ENCODE measurements at places on chromosomes 6 and 20. TPM values are rescaled to one million over a fixed set of nuclear protein-coding genes. Genes with fewer than 3 reads are reported as not detected.

The F13A1 gene
- 4.9 TPM for polyA plus RNA-seq

The ATP9A gene
- 16.2 TPM for polyA plus RNA-seq

The OPN5 gene
- polyA plus RNA-seq: not detected

The NKAIN4 gene
- polyA plus RNA-seq: not detected

The GRIK2 gene
- polyA plus RNA-seq: 0.03 TPM

The TPX2 gene
- 2.6 TPM for polyA plus RNA-seq

The VSTM2L gene
- 0.10 TPM for polyA plus RNA-seq

The FANCE gene
- 15.2 TPM for polyA plus RNA-seq

The PROCR gene
- 5.2 TPM for polyA plus RNA-seq

The HLA-DOA gene
- polyA plus RNA-seq: 0.36 TPM

The CNKSR3 gene
- 1.1 TPM for polyA plus RNA-seq

The CUL7 gene
- polyA plus RNA-seq: 6.0 TPM

The FAM209B gene
- polyA plus RNA-seq: 0.79 TPM

The TULP4 gene
- 3.7 TPM for polyA plus RNA-seq

The NOX3 gene
- not detected for polyA plus RNA-seq

The GTSF1L gene
- polyA plus RNA-seq: not detected

The PDE7B gene
- 2.3 TPM for polyA plus RNA-seq

The RAET1L gene
- 0.07 TPM for polyA plus RNA-seq

The BEND3 gene
- 2.0 TPM for polyA plus RNA-seq

The LPA gene
- not detected for polyA plus RNA-seq

The MAP7 gene
- 0.20 TPM for polyA plus RNA-seq

The TRIM31 gene
- 0.15 TPM for polyA plus RNA-seq

The RRP36 gene
- polyA plus RNA-seq: 39.7 TPM

The SLC29A1 gene
- 39.7 TPM for polyA plus RNA-seq

The GLP1R gene
- polyA plus RNA-seq: not detected

The OR2H2 gene
- polyA plus RNA-seq: not detected

The ISM1 gene
- 0.56 TPM for polyA plus RNA-seq

The OR2J2 gene
- not detected for polyA plus RNA-seq

The NKX2-2 gene
- polyA plus RNA-seq: not detected

The ZSCAN12 gene
- polyA plus RNA-seq: 0.48 TPM

The MYO6 gene
- polyA plus RNA-seq: 0.93 TPM

The GPR6 gene
- not detected for polyA plus RNA-seq

The GSTA3 gene
- not detected for polyA plus RNA-seq

The RALGAPA2 gene
- polyA plus RNA-seq: 12.2 TPM

The IMPG1 gene
- polyA plus RNA-seq: not detected

The SRMS gene
- not detected for polyA plus RNA-seq

The SALL4 gene
- not detected for polyA plus RNA-seq

The RSPH4A gene
- polyA plus RNA-seq: 0.13 TPM
